ENCODE measurements at places on chromosomes 3 and 15.

GRCh38 chr3:27861046-27862036, 139.2 kb upstream of the EOMES start:
- DNase-seq: no peak

GRCh38 chr3:177563792-177564191, 366.5 kb upstream of the TBL1XR1 start:
- DNase-seq: no peak

DNA sequence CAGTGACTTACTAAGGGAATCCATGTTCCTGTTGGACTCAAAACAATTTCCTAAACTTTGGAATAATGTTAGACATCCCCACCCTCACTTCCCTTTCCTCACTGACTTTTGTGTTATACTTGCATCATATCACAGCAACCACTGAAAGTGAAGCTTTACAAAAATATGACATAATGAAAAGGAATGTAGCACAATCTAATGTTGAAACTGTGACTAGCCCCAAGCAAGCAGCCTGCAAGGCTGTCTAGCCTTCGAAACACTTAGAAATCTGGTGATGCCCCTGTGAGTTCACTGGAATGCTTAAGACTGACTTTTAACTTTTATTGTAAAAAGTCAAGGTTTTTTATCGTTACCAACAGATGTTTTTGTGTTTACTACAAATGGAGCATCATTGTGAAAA, 203.7 kb upstream of the ZNF385D start:
- no peak for DNase-seq

- no peak for DNase-seq
These were observed 24.8 kb downstream of the ANAPC13 start for GRCh38 chr3:134460965-134461364.

DNA sequence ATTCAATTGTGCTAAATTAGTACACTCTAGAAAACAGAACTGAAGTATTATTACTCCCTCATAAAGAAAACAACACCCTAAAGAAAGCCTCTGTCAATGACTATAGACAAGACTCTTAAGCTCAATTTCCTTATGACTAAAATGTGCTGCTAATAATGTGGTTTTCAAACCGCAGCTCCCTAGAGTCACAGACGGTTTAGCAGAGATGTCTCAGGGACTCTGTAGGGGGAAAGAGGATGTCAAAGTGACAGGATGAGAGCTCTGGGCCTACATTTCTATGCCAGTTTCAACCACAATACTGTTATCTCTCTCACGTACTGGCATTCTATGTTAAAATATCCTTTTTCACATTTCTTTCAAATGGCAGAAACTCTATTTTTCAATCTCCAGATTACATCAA, 37.6 kb upstream of the WDR49 start:
- no peak for DNase-seq

DNA sequence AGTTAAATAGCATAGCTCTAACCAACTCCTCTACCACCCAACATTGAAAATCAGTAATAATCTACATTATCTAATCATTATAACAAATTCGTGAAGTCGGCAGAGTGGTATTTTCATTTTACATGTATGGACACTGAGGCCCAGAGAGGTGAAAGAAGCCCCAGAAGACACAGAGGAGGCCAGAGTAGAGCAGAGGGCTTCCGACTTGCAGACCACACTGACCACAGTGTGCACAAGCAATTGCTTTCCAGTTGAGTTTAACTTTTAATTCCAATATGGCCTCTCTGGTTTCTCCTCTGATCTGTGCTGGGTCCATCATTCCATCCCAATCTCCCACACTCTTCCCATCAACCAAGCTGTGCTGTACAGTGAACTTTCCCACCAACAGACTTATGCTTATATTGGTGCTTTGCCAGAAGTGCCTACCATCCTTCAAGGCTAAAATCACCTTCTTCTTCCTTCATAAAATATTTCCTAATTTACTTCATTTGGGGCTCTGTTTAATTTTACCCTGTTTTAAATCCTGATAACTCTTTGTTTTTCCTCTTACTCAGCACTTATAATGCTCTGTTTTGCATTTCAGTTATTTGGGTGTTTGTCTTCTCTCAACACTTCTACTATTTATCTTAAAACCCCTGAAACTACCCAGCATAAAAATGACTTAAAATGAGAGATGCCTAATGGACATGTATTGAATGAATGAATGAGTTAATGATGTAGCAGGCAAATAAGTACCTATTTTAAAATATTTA, 81.8 kb upstream of the TNFSF10 start:
- DNase-seq: no peak

GRCh38 chr3:87270908-87271700, 5.3 kb downstream of the POU1F1 start:
- no peak for DNase-seq

GRCh38 chr15:72199721-72200212, 2.2 kb upstream of the GRAMD2A start:
- DNase-seq: peak; percentile 60

- no peak for DNase-seq
These were observed 323.0 kb downstream of the ROBO2 start for GRCh38 chr3:77362936-77363335.

DNA sequence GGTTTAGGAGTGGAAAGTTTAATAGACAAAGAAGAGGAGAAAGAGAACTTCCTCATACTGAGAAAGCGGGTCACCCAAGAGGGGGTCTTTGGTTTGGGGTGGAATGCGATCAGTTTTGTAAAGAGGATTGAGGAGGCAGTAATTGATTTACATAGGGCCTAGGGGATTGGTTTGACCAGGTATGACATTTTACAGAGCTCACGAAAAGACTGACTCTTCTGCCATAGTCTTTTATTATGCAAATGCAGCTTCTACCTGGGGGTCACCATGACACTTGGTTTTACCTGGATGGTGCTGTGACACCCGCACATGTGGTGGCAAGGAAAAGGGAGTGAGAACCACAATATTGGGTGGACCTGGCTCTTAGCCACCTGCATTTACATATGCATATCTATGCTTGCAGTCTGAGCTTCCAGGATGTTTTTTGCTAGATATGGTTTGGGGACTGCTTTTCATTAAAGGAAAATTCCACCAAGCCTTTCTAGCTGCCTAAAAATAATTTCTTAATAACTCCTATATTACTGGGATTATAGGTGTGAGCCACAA, 6.9 kb upstream of the NME9 start:
- DNase-seq: no peak

GRCh38 chr3:126267169-126267975, 87.0 kb upstream of the ALDH1L1 start:
- DNase-seq: no peak

- no peak for DNase-seq
These were observed 366.9 kb downstream of the RSL24D1 start for GRCh38 chr15:54829821-54830220.

- no peak for DNase-seq
These were observed 265.3 kb downstream of the CD47 start for GRCh38 chr3:107825556-107825955.

- DNase-seq: no peak
These were observed 1.2 kb downstream of the CMSS1 start for GRCh38 chr3:99818818-99819217.

DNA sequence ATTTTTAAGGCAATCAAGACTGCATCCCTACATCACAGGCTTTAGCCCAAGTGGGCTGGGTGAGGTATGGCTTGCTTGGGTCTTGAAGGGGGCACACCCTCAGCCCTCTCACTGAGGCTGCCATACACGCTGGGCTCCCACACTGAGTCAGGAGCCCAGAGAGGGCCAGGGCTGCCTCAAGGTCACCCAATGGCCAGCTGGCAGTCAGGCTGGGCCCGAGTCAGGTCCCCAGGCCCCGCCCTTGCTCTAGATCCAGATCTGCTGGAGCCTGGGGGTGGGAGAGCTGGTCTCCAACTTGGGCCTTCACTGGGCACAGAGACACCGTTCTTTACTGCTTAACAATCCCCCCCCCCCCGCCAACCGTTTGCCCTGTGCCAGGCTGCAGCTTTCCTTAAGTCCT, 88.1 kb downstream of the IQSEC1 start:
- DNase-seq: no peak

GRCh38 chr3:60698117-60698516, 553.1 kb downstream of the FHIT start:
- DNase-seq: no peak
